HT-29 (cell line): ENCODE measurements at places on chromosomes 5 and 9.

- DNase-seq, result no peak
Measured at GRCh38 chr5:67100301-67100700, 96.3 kb downstream of the CD180 start.

DNA sequence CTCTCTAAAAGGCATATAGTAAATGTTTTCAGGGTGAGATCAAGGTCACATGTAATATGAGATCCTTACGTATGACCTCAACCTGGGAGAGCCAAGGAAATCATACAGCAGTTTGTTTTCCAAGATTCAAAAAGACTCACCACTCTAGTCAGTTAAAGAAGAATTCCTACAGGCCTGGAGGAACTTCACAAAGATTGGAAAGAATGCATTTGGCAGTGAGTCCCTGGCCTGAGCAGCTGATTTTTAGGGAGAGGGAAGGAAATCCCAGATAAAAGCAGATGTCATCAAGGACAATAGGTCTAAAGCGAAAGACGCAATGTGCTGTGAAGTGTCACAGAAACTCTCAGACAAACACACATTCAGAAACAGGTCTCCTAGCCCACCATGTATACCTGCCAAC, 424.0 kb upstream of the ZNF462 start:
- no peak for DNase-seq

- DNase-seq, result no peak
Measured at GRCh38 chr9:13032585-13032984, 246.9 kb downstream of the MPDZ start.

GRCh38 chr9:27425827-27426510, 98.1 kb upstream of the IFNK start:
- no peak for DNase-seq

DNA sequence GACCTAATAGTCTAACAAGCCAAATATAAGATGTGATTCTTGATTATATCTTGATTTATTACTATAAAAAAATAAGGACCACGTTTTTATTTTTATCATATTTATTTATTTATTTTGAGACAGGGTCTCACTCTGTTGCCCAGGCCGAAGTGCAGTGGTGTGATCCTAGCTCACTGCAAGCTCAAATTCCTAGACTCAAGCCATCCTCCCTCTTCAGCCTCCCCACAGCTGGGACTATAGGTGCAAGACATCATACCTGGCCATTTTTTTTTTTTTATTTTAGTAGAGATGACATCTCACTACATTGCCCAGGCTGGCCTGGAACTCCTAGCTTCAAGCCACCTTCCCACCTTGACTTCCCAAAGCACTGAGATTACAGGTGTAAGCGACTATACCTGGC, 61.0 kb upstream of the LARP1 start:
- DNase-seq, result no peak

GRCh38 chr9:74333384-74334032, 163.6 kb upstream of the RORB start:
- DNase-seq, result no peak

DNA sequence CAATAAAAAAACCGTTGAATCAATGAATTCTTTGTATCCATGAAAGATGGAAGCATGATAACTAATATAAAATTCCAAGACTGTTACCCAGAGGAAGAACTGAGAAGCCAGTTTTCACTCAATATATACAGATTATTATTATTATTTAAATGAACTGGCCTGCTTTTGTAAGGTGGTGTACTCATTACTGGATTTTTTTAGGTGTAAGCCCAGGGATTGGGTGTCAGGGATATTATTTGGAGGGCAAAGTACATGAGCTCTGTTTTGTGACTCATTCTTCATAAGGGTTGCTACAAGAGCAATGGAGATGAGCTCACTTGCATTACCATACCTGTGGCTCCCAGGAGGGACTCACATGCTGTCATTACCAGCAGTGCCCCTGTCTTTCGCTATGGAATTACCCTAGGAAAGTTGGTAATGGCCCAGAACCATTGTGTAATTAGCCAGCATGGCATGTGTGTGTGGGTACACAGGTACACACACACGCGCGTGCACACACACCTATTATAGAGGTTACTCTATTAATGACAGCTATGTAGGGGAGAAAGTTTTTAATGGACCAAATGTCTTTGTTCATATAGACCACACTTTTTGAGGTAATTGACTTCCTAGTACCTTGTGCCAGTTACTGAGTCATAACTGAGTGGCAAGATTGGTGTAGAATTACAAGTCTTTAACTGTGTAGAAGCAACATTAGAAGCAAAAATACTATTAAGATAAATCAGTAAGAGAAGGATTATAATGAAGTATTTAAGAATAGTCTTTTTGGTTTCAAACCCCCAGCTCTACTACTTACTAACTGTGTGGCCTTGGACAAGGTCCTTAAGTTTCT, 143.4 kb downstream of the GDNF start:
- peak; percentile 17 for DNase-seq
